NCI-H1930 (cell line): ENCODE measurements at places on chromosomes 12 and 14.

- no peak for DNase-seq
Measured at GRCh38 chr14:75430116-75430515, 2.3 kb downstream of the JDP2 start.

- DNase-seq: no peak
Measured at GRCh38 chr12:114682106-114682784, 1.7 kb downstream of the TBX3 start.

- DNase-seq: no peak
Measured at GRCh38 chr14:88793259-88793625, 489 bp upstream of the EML5 start.

DNA sequence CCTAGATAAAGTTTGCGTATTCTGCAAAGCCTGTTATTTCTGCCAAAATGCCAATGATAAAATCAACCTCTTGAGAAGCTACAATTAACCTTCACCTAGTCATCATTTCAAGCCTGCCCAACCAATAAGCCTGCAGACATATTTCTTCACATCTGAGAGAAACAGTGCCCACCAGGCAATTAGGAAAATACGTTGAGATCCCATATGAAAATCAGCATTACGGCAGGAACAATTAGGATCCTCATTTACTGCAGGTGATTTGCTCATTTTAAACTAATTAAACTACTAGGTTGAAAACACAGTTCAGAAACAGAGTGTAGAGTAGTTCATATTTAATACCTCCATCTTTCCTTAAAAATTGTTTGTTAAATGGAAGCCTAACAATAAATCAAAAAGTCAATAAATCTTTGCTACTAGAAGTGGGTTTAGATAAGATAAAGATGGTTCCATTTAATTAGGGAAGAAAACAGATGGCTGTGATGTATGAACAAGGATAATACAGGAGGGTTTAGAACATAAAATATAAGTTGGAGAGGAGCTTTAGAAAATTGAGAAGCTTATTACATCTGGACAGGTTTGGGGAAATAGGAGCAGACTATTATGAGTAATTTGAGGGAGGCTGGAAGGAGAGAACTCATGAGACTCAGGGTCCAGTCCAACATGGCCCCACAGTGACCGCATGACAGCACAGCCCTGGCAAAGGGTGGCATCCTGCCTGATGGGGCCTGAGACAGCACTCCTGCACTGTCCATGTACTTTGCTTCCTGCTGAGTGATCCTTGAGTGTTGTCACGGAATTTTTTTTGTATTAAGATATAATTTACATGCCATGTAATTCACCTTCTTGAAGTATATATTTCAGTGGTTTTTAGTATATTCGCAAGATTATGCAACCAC lies 26.9 kb upstream of the PYGL start:
- DNase-seq: no peak

DNA sequence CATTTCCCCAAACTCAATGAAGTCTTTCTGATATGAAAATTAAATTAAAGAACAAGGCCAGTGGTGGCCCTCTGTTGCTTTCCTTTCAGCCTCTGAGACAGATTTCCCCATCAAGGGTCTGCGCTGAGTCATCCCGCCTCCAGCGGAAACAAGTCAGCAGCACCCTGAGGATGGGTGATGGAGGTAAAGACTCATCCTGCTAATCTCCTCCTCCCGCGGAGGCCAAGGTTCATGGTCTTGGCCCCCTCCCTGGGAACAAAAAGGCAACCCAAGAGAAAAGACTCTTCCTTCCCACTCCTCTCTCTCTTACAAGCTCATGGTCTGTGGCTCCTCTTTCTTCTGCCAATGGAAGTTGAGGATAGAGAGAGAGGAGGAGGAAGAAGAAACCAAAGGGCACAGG lies 9.0 kb upstream of the NUMB start:
- DNase-seq: no peak

DNA sequence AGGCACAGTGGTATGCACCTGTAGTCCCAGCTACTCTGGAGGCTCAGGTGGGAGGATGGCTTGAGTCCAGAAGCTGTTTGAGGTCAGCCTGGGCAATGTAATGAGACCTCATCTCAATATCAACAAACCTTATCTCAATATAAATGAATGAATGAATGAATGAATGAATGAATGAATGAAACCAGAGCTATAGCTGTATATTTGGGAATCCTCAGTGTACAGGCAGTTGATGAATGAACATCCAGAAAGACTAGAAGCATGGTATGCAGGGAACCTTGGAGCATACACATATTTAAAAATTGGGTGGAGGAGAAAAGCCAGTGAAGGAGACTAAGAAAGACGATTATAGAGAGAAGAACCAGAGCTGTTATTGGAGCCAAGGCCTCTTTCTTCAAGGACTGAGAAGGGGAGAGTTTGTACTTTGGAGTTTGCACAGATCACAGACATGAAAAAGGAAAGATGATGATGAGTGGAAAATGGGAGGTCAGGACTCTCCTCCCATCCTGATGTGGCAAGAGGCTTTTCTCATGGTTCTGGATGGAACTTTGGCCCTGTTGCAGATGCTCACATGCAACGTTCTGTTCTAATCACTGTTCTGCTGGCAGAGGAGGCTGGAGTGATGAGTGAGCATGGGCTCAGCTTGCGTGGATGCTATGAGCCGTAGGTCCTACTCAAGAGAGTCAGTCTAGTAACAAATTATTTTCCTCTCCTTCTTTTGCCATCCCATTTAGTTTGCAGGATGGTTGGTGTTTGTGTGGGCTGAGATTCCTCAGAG lies 114.4 kb downstream of the PRKCH start:
- DNase-seq: no peak

GRCh38 chr14:33859306-33859705 lies 91.6 kb downstream of the EGLN3 start:
- DNase-seq: no peak
